ENCODE measurements at places on chromosomes 3 and 15. TPM values are rescaled to one million over a fixed set of nuclear protein-coding genes. Genes with fewer than 3 reads are reported as not detected.

The CCDC13 gene
- polyA plus RNA-seq, result 0.48 TPM

- no peaks in the 10 kb centered on the region for H3K36me3 ChIP-seq
- no peak overlapping the region for H3K27ac ChIP-seq
- DNase-seq, result no peak
- H3K4me1 ChIP-seq, result peaks cover 8% of the 10 kb centered on the region
- H3K27me3 ChIP-seq, result no peaks in the 10 kb centered on the region
- no peak overlapping the region for H3K4me3 ChIP-seq
Measured at GRCh38 chr15:83200162-83200561, 7.5 kb downstream of the HDGFL3 start.

DNA sequence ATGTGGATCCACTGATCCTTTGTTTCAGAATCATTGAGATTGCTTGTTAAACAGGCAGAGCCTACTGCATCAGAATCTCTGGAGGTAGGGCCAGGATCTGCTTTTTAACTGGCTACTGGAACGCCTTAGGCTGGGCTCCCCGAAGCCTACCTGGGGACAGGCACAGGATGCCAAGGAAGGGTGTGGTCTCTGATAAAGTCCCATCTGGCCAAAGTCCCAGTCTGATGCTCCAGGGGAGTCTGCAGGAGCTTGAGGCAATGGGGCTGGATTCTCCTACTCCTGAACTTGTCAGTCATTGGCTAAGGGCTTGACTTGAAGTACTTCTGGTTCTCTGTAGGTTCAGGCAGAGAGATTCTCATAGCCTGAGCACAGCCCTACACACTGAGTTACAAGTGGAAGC lies 22.4 kb upstream of the CCK start:
- no peaks in the 10 kb centered on the region for H3K4me1 ChIP-seq
- no peaks in the 10 kb centered on the region for H3K27me3 ChIP-seq
- H3K27ac ChIP-seq, result no peak overlapping the region
- H3K36me3 ChIP-seq, result no peaks in the 10 kb centered on the region
- no peak overlapping the region for H3K4me3 ChIP-seq

GRCh38 chr3:29601861-29602585 lies 321.2 kb downstream of the RBMS3 start:
- DNase-seq, result no peak
- no peaks in the 10 kb centered on the region for H3K27me3 ChIP-seq
- H3K27ac ChIP-seq, result no peak overlapping the region
- H3K36me3 ChIP-seq, result no peaks in the 10 kb centered on the region
- no peak overlapping the region for H3K4me3 ChIP-seq

DNA sequence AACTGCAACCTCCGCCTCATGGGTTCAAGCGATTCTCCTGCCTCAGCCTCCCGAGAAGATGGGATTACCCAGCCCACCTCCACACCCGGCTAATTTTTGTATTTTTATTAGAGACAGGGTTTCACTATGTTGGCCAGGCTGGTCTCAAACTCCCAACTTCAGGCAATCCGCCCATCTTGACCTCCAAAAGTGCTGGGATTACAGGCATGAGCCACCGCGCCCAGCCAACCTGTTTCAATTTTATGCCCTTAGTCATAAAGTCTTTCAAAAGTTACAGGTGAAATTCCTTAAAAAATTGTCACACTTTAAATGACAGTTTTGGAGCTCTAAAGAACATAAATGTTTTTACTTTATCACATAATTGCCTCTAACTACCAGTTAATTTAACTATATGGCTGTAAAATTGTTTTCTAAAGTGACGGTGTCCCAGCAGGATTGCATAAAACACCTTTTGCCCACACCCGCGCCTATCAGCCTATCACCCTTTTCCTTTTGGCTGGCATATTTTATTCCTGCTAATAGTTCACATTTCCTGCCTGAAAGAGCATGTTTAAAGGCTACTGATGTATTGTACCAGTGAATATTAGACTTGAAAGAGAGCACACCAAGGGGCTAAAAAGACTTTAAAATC lies 164.2 kb upstream of the SEMA6D start:
- H3K4me3 ChIP-seq, result no peak overlapping the region
- no peaks in the 10 kb centered on the region for H3K27me3 ChIP-seq
- no peak overlapping the region for H3K27ac ChIP-seq

- peak; percentile 47 for DNase-seq
- H3K4me3 ChIP-seq, result no peak overlapping the region
- H3K27me3 ChIP-seq, result peaks cover 40% of the 10 kb centered on the region
- no peaks in the 10 kb centered on the region for H3K36me3 ChIP-seq
- no peaks in the 10 kb centered on the region for H3K4me1 ChIP-seq
Measured at GRCh38 chr15:100671858-100672543, 69.6 kb downstream of the ASB7 start.

- peak; percentile 73 for DNase-seq
- H3K4me1 ChIP-seq, result peaks cover 11% of the 10 kb centered on the region
- peak overlapping the region; percentile 52 for H3K27ac ChIP-seq
- H3K36me3 ChIP-seq, result no peaks in the 10 kb centered on the region
- no peaks in the 10 kb centered on the region for H3K27me3 ChIP-seq
Measured at GRCh38 chr15:42919799-42920518, 619 bp downstream of the TTBK2 start.

GRCh38 chr15:63388511-63388910 lies 6.9 kb upstream of the CA12 start:
- H3K36me3 ChIP-seq, result no peaks in the 10 kb centered on the region

DNA sequence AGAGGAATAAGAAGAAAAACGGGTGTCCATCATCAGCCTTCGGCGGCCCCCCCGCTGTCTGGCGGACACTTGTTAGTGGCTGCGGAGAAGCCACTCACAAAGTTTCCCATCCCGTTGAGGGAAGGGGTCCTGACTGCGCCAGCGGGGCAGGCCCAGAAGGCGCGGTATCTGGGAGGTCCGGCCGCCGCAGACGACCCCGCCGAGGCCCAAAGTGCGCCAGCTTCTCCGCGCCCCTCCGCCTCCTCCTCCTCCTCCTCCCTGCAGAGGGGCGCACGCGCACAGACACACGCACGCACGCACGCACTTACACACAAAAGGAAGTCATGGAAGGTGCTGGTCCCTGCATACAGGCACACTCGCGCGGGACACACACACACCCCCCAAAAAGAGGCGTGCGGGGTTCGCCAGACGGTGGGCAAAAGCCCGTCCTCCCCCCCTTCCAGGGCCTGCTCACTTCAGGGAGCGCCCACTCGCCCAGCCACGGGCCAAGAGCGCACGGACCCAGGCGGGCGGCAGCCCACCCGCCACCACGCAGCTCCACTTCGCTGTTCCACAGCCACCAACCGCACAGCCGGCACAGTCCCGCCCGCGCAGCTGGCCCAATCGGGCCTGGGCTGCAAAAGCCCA lies 18.0 kb downstream of the ZNF148 start:
- no peak overlapping the region for H3K27ac ChIP-seq
- H3K27me3 ChIP-seq, result no peaks in the 10 kb centered on the region
- H3K36me3 ChIP-seq, result no peaks in the 10 kb centered on the region
- no peaks in the 10 kb centered on the region for H3K4me1 ChIP-seq

DNA sequence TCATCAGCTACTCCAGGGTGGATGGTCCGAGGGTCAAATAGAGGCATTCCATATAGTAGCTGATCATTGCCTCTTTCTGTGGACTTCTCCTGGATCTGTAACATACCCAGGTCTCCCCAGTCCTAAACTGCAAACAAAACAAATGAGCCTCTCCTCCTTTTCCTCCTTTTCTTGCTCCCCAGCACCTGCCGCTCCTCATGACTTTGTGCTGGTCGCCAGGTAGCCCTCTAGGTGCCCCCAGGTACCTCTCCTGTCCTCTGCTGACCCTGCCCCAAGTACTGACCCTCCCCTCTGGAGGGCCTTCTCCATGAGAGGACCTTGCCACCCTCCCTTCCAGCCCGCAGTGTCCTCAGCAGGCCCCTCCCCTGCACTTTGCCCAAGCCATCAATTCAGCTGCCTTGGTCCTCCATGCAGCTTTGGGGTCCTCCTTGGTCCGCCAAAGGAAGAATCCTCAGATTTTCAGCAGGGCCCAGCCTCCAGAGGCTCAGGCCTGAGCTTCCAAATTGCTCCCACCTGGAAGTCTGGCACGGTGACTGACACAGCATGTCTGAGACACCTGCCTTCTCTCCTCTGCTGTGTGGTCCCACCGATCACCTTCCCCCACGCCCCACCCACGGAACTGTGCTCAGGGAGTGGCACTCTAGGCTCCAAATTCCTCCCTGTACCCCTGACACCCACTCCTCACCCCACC lies 111.0 kb downstream of the LRRK1 start:
- no peak overlapping the region for H3K27ac ChIP-seq
- no peaks in the 10 kb centered on the region for H3K36me3 ChIP-seq
- H3K4me1 ChIP-seq, result no peaks in the 10 kb centered on the region
- no peak overlapping the region for H3K4me3 ChIP-seq
- H3K27me3 ChIP-seq, result peaks cover 57% of the 10 kb centered on the region

DNA sequence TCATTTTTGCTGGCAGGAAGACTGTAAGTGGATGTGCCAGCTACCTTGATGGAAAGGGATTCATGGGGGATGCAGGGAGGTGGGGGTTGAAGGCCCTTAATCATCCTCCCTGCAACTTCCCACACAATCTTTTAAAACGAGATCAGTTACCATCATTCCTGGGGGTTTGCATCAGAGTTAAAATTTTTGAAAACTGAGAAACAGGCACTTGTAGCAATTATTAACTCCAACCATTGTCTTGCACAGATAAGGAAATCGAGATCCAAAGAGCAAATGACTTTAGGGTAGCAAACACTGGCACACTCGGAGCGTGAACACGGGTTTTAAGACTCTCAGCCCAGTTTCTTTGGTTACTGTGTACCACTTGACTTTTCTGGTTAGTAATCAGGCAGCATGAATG lies 41.9 kb downstream of the GPD1L start:
- no peaks in the 10 kb centered on the region for H3K4me1 ChIP-seq
- H3K27ac ChIP-seq, result no peak overlapping the region
- DNase-seq, result no peak
- H3K27me3 ChIP-seq, result no peaks in the 10 kb centered on the region
- no peaks in the 10 kb centered on the region for H3K36me3 ChIP-seq

GRCh38 chr3:124588794-124589193 lies 141.5 kb upstream of the UMPS start:
- H3K27ac ChIP-seq, result no peak overlapping the region
- H3K4me3 ChIP-seq, result no peak overlapping the region
- H3K27me3 ChIP-seq, result no peaks in the 10 kb centered on the region
- peaks cover 38% of the 10 kb centered on the region for H3K4me1 ChIP-seq
- no peak for DNase-seq

- H3K27me3 ChIP-seq, result no peaks in the 10 kb centered on the region
- DNase-seq, result peak; percentile 90
- peaks cover 58% of the 10 kb centered on the region for H3K36me3 ChIP-seq
- H3K4me3 ChIP-seq, result no peak overlapping the region
Measured at GRCh38 chr3:39388741-39389248, 5.6 kb downstream of the SLC25A38 start.

DNA sequence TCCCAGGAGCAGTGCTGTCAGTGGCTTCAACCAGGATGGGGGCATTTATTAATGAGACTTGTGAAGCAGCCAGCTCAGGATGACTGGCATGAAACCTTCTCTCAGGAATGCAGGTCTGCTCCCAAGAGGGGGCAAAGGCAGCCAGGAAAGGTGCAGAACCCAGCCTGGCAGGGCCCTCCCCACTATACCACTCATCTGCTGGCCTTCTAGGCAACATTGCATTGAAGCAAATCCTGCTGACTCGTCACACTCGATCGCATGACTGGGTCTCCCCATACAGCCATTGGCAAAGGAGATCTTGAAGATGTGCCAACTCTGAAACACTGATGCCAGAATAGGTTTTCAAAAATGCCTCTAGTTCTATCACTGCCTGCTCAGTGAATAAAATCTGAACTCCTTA lies 65.7 kb upstream of the CMTM7 start:
- H3K4me1 ChIP-seq, result no peaks in the 10 kb centered on the region
- H3K27ac ChIP-seq, result no peak overlapping the region
- no peaks in the 10 kb centered on the region for H3K36me3 ChIP-seq
- DNase-seq, result no peak

Measured in K562 (cell line).